HS-5 (cell line): ENCODE measurements at places on chromosomes 16 and 17.

GRCh38 chr16:72013888-72014581 lies 5.5 kb downstream of the DHODH start:
- DNase-seq: no peak

DNA sequence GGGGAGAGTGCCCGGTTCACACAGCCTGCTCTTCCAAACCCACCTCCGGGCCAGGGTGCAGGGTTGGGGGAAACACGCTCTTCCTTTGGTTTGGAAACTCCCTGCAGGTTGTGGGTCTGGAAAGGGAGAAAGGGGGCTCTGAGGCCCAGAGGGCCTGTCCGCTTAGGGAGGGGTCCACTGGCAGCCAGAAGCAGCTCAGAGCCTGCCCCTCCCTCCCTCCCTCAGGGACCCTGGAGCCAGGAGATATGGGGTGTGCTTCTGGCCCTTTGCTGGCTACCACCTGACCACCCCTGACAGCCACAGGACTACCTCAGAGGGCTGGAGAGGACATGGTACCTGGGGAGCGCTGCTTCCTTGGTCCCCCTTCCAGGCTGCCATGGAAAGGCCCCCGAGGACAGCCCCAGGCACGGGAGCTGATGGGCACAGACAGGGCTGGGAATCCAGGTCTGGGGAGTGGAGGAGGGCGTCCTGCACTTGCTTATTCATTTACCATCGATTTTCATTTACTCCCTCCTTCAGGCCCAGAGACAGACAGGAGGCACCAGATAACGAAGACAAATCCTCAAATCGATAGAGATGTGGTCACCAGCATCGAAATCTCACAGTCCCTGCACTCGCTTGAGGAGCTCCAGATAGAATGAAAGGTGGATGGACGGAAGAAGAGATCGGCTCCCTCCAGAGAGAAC lies 48.4 kb upstream of the DOC2B start:
- no peak for DNase-seq

DNA sequence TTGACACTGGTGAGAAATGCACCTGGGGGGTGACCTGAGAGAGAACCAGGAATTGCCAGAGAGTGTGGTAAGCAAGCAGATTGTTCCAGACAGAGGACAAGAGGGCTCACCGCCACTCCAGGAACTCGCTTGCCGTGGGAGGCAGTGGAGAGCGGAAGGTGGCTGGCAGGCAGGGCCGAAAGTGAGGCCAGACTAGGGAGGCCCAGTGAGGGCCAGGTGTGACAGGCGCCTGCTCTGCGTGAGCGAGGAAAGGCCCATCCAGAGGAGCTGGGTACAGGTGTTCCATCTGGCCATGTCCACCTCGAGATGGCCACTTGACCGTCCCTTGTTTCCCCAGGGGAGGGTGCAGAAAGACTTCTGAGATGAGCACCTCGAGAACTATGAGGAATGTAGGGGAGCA lies 11.9 kb upstream of the MYO15B start:
- no peak for DNase-seq

DNA sequence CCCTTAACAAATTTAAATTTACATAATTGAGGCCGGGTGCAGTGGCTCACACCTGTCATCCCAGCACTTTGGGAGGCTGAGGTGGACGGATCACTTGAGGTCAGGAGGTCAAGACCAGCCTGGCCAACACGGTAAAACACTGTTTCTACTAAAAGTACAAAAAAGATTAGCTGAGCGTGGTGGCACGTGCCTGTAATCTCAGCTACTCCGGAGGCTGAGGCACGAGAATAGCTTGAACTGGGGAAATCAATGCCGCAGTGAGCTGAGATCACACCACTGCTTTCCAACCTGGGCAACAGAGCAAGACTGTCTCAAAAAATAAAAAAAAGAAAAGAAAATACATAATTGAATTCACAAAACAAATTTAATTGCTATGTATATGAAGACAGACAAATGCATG lies 56.3 kb upstream of the KIFC3 start:
- DNase-seq: no peak

DNA sequence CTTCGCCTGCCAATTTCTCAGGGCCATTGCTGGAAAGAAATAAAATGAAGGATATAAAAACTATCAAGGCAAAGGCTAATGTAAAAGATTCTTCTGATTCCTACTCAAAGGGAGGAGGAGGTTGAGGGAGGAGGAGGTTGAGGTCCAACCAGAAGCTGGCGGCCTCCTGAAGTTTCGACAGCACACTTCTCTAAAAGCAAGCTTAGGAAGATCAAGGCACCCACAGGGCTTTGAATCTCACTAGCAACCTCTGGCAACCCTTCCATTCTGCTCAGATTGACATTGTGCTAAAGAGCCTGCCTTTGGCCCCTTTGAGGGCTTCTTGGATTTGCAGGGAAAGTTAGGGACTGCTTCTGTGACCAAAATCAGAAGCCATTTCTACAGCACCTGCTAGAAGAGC lies 81.5 kb upstream of the TNRC6C start:
- DNase-seq: no peak

- no peak for DNase-seq
Observed at GRCh38 chr17:38702916-38703741, 1.9 kb upstream of the MLLT6 start.

- no peak for DNase-seq
Observed at GRCh38 chr17:28550858-28551257, 1.6 kb downstream of the UNC119 start.

GRCh38 chr16:667113-667779 lies 686 bp upstream of the RHOT2 start:
- DNase-seq: no peak
